Fibroblast of skin of left quadriceps (primary cell): ENCODE measurements at places on chromosomes 16 and 17.

GRCh38 chr17:76734080-76734840, 2.9 kb downstream of the SRSF2 start:
- no peak for DNase-seq

DNA sequence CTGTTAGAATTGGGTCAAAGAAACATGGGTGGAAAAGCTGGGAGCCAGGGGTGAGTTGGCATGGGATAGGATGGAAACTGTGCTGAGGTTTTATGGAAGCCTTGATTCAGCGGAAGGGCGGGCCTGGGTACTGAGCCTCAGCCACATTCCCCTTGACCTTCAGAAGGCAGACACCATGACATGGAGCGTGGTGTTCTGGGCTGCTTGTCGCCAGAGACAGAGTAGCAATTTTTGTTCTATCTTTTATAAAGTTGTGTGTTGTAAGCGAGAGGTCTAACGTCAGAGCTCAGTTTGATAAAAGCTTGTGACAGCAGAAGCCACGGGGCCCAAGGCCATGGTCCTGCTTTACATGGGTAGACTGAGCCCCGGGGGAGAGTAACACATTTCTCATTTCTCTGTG, 50.2 kb downstream of the SLC47A1 start:
- DNase-seq, result no peak

- DNase-seq, result no peak
These were observed 100.6 kb downstream of the ENGASE start for GRCh38 chr17:79174905-79175856.

DNA sequence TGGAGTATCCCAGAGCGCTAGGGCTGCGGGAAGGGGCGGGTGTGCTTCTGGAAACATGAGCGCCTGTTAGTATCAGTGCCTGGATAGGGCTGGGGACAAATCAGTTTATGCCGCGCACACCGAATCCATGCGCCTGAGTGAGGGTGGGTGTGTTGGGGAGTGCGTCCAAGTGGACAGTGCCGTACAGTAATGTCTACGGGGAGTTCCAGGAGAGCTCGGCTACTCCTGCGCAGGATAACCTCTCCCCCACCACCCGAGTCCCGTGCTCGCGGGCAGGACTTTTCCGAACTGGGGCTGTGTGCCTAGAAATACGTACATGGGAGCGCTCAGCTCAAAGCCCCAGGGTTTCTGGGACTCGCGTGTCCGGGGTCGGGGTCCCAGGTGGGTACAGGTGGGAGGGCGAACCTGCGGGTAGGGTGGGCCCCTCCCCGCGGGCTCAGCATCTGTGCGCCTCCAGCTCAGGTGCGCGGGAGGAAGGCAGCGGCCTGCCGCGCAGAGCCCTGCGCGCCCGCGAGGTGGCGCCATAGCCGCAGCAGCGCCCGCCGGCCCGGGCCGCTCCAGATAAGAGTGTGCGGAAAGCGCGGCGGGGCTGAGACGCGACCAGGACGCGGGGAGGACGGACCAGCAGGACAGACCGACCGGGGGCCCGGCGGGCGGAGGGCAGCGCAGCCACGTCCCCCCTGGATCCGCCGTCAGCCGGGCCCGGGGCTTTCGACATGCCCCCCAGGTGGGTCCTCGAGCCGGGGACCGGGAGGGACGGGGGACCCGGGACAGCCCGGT, at the start of gene HIC1:
HIC1 (plus strand) TSS at position 592 of the 780 bp plus-strand sequence. CDS start 1,588 bp downstream, outside the sequence.
- DNase-seq, result no peak

DNA sequence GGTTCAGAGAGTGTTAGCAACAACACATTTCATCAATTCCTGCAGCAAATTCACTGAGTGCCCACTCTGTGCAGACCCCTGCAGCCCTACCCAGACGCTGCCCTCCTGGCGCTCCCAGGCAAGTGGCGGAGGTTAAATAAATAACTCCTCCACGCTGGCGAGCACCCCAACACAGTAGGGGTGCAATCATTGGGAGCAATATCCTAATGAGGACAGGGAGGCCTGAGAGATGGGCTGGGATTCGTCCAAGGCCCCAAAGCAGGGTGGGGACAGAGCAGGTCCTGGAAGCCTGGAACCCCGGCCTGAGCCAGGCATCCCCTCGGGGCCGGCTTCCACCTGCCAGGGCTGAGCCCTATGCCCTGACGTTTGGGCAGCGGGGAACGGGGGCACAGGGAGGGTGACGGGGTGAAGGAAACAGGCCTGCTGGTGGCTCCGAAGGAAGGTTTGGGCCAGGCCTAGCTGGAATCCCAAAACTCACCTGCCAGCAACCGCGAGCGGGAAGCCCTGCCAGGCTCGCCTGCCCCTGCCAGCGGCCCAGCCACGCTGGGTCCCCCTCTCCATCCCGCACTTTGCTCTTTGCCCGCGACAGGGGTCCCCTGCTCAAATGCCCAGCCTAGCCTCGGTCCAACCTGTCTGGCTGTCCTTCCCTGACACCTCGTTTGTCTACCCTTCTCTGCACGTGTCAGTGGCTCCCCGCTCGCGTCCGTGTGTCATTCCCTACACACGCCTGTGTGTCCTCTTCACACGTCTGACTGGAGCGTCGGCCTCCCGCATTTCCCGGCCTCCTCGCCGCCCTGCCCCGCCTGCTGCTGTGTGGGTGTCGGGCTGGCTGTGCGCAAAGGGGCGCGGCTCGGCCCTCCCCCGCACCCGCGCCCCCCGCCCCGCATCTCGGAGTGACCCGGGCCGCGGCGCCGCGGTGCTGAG, 721 bp upstream of the BEAN1 start:
- DNase-seq, result no peak

GRCh38 chr16:79482011-79482410, 118.5 kb downstream of the MAF start:
- DNase-seq, result no peak

DNA sequence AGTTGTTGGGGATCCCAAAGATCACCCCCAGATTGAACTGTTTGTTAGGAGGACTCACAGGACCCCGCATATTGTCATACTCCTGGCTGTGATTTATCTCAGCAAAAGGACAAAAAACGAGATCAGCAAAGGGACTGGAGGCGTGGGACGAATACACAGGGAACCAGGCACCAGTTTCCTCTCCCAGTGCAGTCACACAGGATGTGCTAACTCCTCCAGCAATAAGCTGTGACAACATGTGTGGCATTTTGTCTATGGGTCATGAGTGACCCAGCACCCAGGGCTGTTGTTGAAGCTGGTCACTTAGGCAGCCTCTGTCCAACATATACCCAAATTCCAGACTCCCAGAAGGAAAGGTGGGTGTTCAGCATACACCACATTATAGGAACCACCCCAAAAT, 60.9 kb downstream of the CPPED1 start:
- no peak for DNase-seq

DNA sequence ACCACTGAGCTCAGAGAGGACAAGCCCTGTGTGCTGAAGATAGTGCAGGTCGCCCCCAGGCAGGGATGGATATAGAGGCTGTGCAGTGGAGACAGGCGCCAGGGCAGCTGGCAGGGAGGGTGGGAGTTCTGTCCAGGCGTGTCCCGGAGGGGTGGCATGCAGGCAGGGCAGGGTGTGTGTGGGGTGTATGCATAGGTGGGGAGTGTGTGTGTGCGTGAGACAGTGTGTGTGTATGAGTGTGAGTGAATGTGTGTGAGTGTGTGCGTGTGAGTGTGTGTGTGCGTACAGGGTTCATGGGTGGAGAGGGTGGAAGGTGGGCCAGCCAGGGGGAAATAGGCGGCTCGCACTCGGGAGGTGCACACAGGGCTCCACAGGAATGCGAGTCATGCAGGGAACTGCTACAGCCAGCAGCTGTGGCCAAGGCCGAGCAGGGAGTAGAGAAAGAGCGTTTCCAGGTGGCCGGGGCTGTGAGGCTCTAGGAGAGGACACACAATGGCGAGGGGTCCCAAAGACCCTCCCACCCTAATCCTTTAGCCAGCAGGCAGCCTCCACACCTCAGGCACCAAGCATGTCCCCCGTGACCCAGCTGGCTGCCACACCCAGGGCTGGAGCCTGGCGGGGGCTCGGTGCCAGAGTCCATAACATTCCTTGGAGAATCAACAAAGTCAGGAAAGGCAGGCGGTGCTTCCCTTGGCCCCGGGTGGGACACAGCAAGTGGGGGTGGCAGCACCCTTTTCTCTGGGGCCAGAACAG, 4.6 kb downstream of the PLCD3 start:
- no peak for DNase-seq

GRCh38 chr17:75785016-75785890, 647 bp downstream of the UNK start:
- peak; percentile 87 for DNase-seq
